ENCODE measurements at places on chromosomes 12 and 14.

- DNase-seq: no peak
These were observed 211.8 kb upstream of the AVPR1A start for GRCh38 chr12:63362791-63363190.

DNA sequence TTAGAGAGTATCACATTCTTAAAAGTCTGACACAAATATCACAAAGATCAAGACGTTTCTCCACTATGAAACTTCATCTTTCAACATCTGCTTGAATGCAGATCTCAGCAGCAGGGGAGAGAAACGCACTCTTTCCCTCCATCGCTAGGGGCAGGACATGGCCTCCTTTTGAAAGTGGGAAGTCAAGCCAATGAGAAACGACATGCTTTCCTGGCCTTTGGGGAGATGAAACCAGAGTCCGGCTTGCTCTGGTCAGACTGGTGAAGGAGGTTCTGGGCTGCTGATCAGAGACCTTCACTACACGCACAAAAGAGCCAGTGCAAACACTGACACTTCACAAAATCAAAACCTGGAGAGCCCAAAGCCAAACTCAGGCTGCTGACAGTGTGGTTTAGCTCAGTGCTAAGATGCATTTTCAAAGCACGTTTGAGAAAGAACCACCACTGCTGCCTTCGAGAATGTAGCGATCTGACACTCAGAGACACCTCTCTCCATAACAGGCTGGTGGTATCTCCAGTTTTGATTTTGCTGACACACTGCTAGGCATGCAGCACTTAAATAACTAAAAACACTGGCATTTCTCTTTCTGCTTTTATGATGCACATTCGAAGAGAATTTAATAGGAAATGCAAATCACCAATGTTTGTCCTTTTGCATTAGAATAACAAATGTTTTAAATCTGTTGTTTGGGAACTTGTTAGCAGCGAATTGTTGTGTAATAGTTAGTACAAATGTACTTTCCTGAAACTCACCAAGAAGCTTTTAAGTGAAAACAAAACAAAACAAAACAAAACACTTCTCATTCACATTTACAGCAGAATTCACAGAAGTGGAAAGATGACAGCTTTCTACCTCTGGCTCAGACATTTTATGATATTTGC, 93.9 kb upstream of the OVCH1 start:
- no peak for DNase-seq

DNA sequence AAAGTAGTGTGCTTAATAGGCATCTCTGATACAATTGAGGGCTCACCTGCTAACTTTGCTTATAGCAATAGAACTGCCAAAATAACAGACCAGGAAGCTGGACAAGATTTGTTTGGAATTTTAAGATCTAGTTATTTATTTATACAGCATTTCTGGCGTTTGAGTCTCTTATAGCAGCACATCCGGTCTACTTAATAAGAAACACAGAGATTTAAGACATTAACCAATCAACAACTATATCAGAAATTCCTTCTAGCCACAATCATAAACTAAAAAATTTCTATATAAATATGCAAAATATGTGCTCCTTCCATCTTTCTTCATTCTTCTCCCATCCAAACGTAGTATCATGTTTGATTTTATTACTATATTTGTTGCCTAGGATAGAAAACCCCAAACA, 2.6 kb downstream of the RTN1 start:
- DNase-seq: no peak

DNA sequence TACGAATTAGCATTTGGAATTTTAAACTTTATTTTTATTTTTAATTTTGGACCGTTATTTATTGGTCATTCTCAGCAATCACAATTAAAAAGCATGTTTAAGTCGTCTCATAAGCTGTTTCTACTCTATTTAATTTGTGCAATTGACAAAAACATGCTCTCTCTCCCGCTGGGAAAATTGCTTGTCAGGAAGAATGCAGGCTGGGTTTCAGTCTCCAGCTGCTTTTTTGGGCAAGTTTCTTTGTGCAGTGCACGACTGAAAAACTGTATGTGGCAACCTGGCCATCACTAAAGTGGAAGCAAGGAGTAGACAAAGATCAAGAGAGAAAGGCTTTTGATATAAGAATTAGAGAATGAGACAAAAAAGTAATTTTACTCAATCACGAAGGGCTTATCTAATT, 941.5 kb upstream of the MDGA2 start:
- no peak for DNase-seq

GRCh38 chr12:25830456-25830855, 128.0 kb upstream of the RASSF8 start:
- no peak for DNase-seq

DNA sequence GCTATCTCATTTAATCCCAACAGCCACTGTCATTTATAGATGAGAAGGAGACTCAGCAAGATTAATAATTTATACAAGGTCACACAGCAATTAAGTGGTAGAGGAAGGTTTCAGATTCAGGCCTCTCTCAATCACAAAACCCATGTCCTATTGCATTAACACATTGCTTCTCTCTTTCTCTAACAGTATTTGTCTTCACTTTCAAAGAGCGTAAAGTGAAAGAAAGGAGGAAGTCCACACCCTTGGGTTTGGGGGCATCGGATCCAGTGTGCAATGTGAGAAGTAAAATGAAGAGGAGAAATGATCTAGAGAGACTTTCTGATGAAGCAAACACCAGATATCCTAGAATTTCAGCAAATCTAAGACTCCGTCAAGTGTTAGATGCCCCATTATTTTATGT, 7.0 kb upstream of the VRK1 start:
- DNase-seq: no peak
